ENCODE measurements at places on chromosomes 16 and 17. TPM values are rescaled to one million over a fixed set of nuclear protein-coding genes. Genes with fewer than 3 reads are reported as not detected.
A peak's percentile ranks its signal among the peaks of the same experiment; 100 is the strongest.

DNA sequence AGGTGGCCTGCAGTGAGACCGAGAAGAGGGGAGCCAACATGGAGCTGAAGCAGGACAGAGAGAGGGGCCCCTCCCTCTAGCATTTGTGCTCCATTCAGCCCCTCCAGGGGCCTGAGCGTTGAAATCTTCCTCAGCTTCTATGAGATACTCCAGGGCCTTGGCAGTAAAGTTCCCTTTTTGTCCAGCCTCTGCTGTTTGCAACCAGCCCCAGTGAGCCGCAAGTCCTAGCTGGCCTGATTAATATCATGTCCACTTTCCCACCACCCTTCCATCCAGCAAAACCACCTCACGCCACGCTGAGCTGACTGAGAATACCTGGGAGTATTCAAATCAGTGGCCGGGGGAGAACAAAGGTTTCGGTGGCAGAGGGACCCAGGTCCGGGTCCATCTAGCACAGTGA is 11.7 kb upstream of the RPH3AL start:
- no peaks in the 10 kb centered on the region for H3K36me3 ChIP-seq
- peaks cover 7% of the 10 kb centered on the region for H3K27me3 ChIP-seq
- H3K27ac ChIP-seq: no peak overlapping the region
- DNase-seq: no peak

GRCh38 chr16:56989988-56990387 is 631 bp downstream of the NLRC5 start:
- peak overlapping the region; percentile 86 for H3K4me3 ChIP-seq
- no peaks in the 10 kb centered on the region for H3K27me3 ChIP-seq
- no peak for DNase-seq
- H3K4me1 ChIP-seq: peaks cover 35% of the 10 kb centered on the region
- peak overlapping the region; percentile 69 for H3K27ac ChIP-seq

CCL4L2 gene
- polyA plus RNA-seq: not detected

DNA sequence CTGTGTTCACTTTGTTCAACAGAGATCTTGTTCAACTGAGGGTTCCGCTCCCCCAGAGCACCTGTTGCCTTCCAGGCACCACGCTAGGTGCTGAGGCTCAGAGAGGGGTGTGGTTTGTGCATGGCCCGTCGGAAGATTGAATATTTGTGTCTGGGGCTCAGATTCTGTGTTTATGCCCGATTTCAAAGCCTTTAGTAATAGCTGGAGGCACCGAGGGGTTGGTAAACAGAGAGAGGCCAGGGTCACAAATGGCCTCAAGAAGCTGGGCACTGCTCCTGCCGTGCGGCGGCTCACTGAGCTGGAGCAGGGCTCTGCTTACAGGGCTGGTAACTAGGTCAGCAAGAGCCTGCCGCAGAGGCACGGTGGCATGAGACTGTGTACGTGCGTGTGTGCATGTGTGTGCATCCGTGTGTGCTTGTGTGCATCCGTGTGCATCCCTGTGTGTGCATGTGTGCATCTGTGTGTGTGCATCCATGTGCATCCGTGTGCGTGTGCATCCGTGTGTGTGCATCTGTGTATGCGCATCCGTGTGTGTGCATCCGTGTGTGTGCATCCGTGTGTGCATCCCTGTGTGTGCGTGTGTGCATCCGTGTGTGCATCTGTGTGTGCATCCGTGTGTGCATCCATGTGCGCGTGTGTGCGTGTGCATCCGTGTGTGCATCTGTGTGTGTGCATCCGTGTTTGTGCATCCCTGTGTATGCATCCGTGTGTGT is 5.4 kb downstream of the ITGAE start:
- no peak for DNase-seq
- H3K4me3 ChIP-seq: no peak overlapping the region
- H3K27ac ChIP-seq: no peak overlapping the region
- no peaks in the 10 kb centered on the region for H3K36me3 ChIP-seq

DNA sequence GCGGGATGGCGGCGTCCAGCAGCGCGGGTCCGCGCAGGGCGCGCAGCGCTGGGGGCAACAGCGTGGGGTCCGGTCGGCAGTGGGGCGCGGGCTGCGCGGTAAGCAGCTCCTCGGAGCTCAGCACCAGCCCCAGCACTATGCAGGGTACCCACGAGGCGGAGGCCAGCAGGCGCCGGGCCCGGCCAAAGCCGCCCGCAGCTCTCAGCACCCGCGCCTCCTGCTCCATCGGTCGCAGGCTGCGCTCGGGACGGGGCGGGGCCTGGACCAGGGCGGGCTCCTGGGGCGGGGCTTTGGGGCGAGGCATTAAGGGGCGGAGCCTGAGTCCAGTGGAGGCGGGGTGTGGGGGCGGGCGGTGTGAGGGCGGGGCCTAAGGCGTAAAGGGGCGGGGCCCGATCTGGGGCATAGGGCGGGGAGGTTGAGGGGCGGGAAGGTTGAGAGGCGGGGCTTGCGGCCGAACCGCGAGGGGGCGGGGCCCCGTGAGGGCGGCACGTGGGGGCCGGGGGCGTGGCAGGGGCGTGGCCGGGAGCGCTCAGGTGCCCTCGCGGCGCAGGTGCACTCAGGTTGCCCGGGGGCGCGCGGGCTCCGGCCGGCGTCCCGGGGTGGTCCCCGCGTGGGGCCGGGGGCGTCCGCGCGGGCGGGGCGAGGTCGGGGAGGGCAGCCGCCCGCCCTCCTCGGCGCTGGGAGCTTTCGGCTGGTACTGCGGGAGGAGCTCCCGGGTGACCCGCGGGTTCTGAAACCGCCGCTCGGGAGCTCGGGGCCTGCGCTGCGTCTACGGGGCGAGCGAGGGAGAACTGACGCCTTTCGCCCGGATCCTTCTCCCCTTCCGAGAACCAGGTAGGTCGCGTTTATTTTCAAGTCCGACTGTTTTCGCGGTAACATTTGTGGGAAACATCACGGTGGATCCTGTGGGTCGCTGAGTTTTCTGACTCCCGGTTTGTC is 1.4 kb upstream of the SLC22A31 start:
- no peaks in the 10 kb centered on the region for H3K36me3 ChIP-seq
- peaks cover 37% of the 10 kb centered on the region for H3K27me3 ChIP-seq
- DNase-seq: peak; percentile 84
- H3K4me3 ChIP-seq: peak overlapping the region; percentile 26
- no peak overlapping the region for H3K27ac ChIP-seq

DNA sequence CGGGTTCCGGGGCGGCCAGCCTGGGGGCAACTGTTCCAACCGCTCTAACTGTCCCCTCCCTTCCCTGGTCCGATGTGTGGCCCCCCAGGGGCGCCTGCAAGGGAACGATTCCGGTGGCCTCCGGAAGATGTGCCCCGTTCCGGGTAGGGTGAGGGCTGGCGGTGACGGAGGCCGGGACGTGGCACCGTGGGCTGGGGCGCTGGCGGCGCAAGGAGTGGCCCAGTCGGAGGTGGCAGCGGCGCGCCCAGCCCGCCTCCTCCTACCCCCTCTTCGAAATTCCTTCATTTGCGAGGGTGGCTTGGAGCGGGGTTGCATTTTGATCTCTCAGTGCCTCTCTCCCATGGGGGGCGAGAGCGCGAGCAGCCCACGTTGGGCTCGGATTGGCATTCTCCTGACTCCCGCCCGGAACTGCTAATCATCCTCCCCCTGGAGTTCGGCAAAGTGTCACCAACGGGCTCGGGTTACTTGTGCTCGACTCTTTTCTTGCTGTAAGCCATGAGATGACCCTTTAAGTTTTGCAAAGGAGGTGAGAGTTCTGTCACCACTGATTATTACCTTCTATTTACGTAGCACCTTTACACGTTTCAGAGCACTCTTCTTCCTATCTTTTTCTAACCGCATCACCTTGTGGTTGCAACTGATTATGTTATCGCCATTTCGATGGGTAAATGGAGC is 622 bp downstream of the NDEL1 start:
- peaks cover 13% of the 10 kb centered on the region for H3K36me3 ChIP-seq
- peaks cover 28% of the 10 kb centered on the region for H3K4me1 ChIP-seq
- no peaks in the 10 kb centered on the region for H3K27me3 ChIP-seq
- H3K4me3 ChIP-seq: peak overlapping the region; percentile 97

FAM117A gene
- polyA plus RNA-seq: 2.1 TPM

NPIPB8 gene
- polyA plus RNA-seq: not detected

RNF227 gene
- polyA plus RNA-seq: 3.1 TPM

GRCh38 chr16:30744183-30744582 is 4.0 kb upstream of the PHKG2 start:
- H3K27me3 ChIP-seq: no peaks in the 10 kb centered on the region
- no peak for DNase-seq
- peaks cover 19% of the 10 kb centered on the region for H3K36me3 ChIP-seq
- no peak overlapping the region for H3K27ac ChIP-seq

GRCh38 chr16:67283039-67283825 is 3.9 kb downstream of the PLEKHG4 start:
- DNase-seq: peak; percentile 37
- peaks cover 8% of the 10 kb centered on the region for H3K4me1 ChIP-seq
- H3K27me3 ChIP-seq: no peaks in the 10 kb centered on the region
- H3K4me3 ChIP-seq: no peak overlapping the region
- no peak overlapping the region for H3K27ac ChIP-seq

COIL gene
- polyA plus RNA-seq: 10.5 TPM

CDH8 gene
- not detected for polyA plus RNA-seq

- no peak overlapping the region for H3K27ac ChIP-seq
- H3K36me3 ChIP-seq: no peaks in the 10 kb centered on the region
- DNase-seq: peak; percentile 84
- no peak overlapping the region for H3K4me3 ChIP-seq
Observed at GRCh38 chr17:57597531-57598453, 147.3 kb downstream of the CCDC182 start.

RRAD gene
- polyA plus RNA-seq: 0.70 TPM

RASL10B gene
- polyA plus RNA-seq: 0.08 TPM

DNA sequence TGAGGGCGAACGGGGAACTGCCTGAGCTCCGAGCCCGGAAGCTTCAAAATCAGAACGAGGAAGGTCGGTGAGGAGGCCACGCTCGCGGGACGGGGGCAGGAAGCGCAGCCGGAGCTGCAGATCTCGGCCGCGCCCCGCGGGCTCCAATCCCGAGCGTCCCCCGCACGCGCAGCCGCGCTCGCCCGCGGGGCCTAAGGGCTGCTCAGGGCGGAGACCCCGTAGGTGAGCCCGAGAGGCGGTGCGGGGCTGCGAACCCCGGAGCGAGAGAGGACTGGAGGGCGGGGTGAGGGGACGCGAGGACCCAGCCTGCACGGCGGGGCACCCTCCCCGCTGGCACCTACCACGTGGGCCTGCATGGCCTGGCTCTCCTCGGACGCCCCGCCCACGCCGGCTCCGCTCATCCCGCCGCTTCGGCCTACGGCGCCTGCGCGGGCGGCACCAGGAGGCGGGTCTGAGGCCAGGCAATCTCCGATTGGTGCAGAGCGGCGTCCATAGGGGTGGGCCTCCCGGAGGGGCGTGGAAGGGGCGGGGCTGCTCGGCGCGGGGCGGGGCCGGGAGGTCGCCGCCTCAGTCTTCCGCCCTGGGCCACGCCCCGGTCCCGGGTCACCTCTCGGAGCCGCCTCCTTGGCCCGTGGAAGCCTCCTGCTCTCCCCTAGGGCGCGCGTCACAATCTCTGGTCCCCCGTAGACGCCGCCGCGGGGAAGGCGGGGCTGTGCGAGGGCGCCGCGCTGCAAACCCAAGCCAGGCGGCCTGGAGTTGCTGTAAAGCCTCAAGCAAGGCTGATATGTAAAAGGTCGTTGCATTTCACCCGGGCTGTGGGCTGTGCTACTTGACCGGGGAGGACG is 27.8 kb upstream of the METRNL start:
- H3K27me3 ChIP-seq: no peaks in the 10 kb centered on the region
- peaks cover 32% of the 10 kb centered on the region for H3K4me1 ChIP-seq
- peak; percentile 99 for DNase-seq
- H3K4me3 ChIP-seq: peak overlapping the region; percentile 75

WNT9B gene
- polyA plus RNA-seq: not detected

TMEM114 gene
- not detected for polyA plus RNA-seq

DNA sequence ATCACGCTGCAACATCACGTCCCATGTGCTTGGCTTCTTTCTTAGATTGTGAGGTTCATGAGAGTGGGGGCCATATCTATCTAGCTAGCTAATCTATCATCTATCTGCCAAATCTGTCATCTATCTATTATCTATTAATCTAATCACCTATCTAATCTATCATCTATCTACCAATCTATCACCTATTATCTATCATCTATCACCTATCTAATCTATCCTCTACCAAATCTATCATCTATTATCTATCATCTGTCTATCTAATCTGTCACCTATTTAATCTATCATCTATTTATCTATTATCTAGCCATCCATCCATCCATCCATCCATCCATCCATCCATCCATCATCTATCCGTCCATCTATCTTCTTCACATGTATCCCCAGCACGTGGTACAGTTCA is 14.2 kb downstream of the COX6A2 start:
- H3K36me3 ChIP-seq: no peaks in the 10 kb centered on the region
- no peak overlapping the region for H3K27ac ChIP-seq
- 0 out of 2 replicates have a peak, but pooled peaks cover 4% of the 10 kb centered on the region for H3K4me1 ChIP-seq
- no peak overlapping the region for H3K4me3 ChIP-seq

HID1 gene
- polyA plus RNA-seq: not detected

GRCh38 chr16:81539759-81540472 is 95.3 kb downstream of the CMIP start:
- no peak for DNase-seq
- H3K27ac ChIP-seq: no peak overlapping the region
- H3K36me3 ChIP-seq: no peaks in the 10 kb centered on the region
- peaks cover 28% of the 10 kb centered on the region for H3K4me1 ChIP-seq
- H3K4me3 ChIP-seq: no peak overlapping the region
- no peaks in the 10 kb centered on the region for H3K27me3 ChIP-seq

- H3K36me3 ChIP-seq: no peaks in the 10 kb centered on the region
- no peak overlapping the region for H3K27ac ChIP-seq
- no peak for DNase-seq
- no peak overlapping the region for H3K4me3 ChIP-seq
Observed at GRCh38 chr17:79556271-79556670, 54.6 kb downstream of the RBFOX3 start.

DNA sequence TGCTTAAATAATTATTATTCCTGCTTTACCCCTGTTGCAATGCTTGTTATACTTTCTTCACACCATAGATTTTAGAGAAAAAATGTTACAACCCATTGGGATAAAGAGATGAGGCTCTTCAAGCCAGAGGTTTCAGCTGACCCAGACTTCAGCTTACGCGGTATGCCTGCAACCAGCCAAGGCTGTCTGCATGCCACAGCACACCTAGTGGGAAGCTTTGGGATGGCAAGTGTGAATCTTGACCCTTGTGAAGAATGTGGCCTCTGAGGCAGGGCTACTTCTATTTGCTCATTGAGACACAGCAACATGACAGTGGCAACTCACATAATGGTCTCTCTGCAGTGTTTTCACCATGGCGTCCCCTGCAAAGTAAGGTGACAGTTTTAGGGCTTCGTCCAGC is 193.9 kb upstream of the PIRT start:
- no peaks in the 10 kb centered on the region for H3K36me3 ChIP-seq
- H3K4me3 ChIP-seq: no peak overlapping the region
- no peak for DNase-seq
- no peaks in the 10 kb centered on the region for H3K27me3 ChIP-seq
- H3K4me1 ChIP-seq: no peaks in the 10 kb centered on the region

DNA sequence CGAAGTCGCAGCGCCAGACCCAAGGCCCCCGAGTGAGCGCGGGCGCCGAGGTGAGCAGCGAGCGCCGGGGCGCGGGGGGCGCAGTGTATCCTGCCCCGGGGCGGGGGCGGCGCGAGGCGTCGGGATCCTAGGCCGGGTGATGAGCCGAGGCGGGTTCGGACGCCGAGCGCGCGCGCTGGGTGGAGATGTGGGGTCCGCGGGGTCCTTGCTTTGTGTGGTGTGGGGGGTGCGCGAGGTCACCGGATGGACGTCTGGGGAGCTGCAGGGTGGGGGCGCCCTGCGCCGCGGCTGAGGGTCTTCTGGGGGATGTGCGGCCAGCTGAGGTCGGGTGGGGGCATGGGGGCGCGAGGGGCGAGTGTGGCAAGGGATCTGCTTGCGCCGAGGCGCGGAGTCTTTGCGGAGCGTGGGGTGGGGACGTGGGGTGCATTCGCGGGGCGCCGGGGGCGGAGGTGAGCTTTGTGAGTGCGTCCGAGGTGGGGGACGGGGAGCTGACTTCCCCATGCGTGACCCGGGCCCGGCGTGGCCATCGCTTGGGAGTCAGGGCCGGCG is 560 bp downstream of the RAI1 start:
- DNase-seq: peak; percentile 78
- H3K27ac ChIP-seq: peak overlapping the region; percentile 96
